ENCODE measurements at places on chromosomes 11 and 22. TPM values are rescaled to one million over a fixed set of nuclear protein-coding genes. Genes with fewer than 3 reads are reported as not detected.
A peak's percentile ranks its signal among the peaks of the same experiment; 100 is the strongest.

- no peak for DNase-seq
Measured at GRCh38 chr22:30438559-30438958, 13.0 kb downstream of the MTFP1 start.

GRCh38 chr11:34021977-34022735 lies 29.4 kb upstream of the CAPRIN1 start:
- DNase-seq: no peak

GRCh38 chr22:23569291-23569690 lies 10.8 kb downstream of the IGLL1 start:
- no peak for DNase-seq

- DNase-seq: no peak
Measured at GRCh38 chr22:43881091-43882061, 10.4 kb downstream of the PNPLA5 start.

The WBP2NL gene
- not detected for total RNA-seq

The SMC1B gene
- total RNA-seq: not detected

GRCh38 chr22:23574371-23574811 lies 5.7 kb downstream of the IGLL1 start:
- no peak for DNase-seq

GRCh38 chr11:95688015-95688414 lies 101.6 kb downstream of the FAM76B start:
- no peak for DNase-seq

DNA sequence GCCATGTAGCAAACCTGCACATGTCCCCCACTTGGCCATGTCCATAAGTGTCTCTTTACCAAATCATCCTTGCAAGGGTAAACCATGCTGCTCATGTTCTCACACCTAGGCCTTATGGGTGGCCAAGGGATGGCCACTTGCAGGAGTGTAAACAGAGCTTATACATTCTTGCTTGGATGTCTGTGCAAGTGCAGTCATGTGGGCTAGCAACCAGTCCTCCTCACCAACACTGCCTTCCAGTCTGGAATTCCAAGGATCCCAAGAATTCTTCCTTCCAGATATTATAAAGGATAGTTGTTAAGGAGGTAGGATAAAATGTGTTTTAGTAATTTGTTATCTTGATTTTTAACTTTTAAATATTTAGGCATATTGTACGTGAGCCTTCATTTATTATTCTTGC lies 47.8 kb upstream of the OR5P2 start:
- no peak for DNase-seq

The TCP11L1 gene
- total RNA-seq: 18.5 TPM

GRCh38 chr11:120756931-120757330 lies 245.4 kb downstream of the GRIK4 start:
- DNase-seq: no peak

The NEU3 gene
- total RNA-seq: 12.0 TPM

The OR51I1 gene
- total RNA-seq: 0.93 TPM

- no peak for DNase-seq
Measured at GRCh38 chr22:22047266-22047665, 64.7 kb upstream of the TOP3B start.

The IFT27 gene
- total RNA-seq: 59.6 TPM

The B4GALNT4 gene
- 294 TPM for total RNA-seq

- DNase-seq: peak; percentile 91
Measured at GRCh38 chr11:133064152-133064877, 468.0 kb downstream of the OPCML start.

GRCh38 chr11:132855516-132855915 lies 676.8 kb downstream of the OPCML start:
- DNase-seq: no peak

- DNase-seq: no peak
Measured at GRCh38 chr11:128135451-128135850, 451.9 kb downstream of the ETS1 start.

The FJX1 gene
- total RNA-seq: 72.8 TPM

- no peak for DNase-seq
Measured at GRCh38 chr11:96324912-96325311, 18.1 kb downstream of the MAML2 start.

GRCh38 chr11:11122749-11123148 lies 230.3 kb downstream of the CSNK2A3 start:
- no peak for DNase-seq

GRCh38 chr22:22410677-22411076 lies 97.9 kb downstream of the ZNF280B start:
- no peak for DNase-seq

The GLB1L3 gene
- total RNA-seq: not detected

DNA sequence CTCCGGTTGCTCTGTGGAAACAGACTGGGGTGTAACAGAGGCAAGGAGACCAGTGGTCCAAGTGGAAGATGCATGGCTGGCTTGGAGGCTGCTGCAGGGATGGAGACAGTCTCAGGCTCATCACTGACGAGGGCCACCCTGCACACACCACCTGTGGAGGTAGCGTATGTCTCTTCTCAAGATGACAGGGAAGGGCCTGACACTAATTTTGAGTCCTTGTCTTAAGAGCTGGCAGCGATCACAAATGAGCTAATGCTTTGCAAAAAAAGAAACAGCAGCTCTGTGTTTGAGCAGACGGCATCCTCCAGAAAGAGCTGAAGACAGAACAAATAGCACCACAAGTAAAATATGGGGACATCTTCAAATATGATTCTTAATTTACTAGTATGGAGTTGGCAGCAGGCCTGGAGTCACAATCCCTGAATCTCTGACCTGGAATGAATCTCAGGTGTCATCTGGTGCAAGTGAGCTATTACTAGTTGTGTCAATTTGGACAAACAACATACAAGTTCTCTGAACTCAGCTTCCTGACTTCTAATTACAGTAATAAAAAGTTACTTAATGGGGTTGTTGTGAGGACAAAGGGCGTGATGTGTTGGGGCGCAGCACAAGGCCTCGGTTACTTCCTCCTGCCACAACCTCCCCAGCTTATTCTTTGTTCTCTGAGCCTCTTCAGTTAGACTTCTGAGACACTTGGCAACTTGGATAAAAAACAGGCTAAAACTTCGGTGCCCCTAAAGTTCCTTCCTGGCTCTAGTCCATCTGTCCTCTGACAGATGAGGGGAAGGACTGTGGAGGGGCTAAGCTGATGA lies 95.2 kb upstream of the BID start:
- DNase-seq: no peak

The BSX gene
- total RNA-seq: not detected

The GUCY1A2 gene
- total RNA-seq: 15.1 TPM

The MRGPRX3 gene
- not detected for total RNA-seq

- DNase-seq: no peak
Measured at GRCh38 chr11:116718955-116719501, 53.8 kb downstream of the BUD13 start.

DNA sequence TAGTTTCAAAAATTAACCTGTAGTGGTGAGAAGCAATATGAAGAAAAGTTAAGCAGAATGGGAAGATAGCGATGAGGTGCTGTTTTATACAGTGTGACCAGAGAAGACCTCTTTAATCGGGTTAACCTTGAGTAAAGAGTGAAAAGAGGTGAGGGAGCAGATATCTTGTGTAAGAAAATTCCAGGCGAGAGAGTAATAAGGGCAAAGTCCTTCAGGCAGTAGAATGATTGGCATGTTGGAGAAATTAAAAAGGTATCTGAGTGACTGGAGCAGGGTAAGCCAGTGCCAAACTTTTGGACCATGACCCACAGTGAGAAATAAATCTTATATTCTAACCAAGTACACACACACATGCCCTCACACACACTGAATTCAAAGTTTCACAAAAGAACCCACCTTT lies 374.7 kb upstream of the LARGE1 start:
- DNase-seq: no peak

The TRIM51 gene
- total RNA-seq: not detected

The MIOX gene
- 0.66 TPM for total RNA-seq

DNA sequence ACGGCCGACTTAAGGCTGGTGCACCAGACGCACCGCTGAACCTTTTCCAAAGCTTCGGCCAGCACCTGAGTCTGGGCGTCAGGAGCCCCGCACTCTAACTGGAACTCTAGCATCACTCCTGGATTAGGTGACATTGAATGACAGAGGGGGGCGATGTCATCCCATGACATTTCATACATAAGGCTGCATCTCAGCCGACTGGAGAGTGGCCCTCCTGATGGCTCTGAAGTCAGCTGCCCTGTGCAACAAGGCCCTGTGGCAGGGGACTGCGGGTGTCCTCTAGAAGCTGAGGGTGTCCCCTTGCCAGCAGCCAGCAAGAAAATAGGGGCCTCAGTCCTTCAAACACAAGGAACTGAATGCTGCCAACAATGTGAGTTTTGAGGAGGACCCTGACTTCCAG lies 10.1 kb upstream of the FADS3 start:
- no peak for DNase-seq

The CBLIF gene
- total RNA-seq: not detected

GRCh38 chr11:112523031-112523430 lies 262.4 kb upstream of the PLET1 start:
- DNase-seq: no peak

GRCh38 chr11:67432655-67433349 lies 4.5 kb downstream of the RPS6KB2 start:
- DNase-seq: no peak
